ENCODE measurements at places on chromosomes 16 and 17. TPM values are rescaled to one million over a fixed set of nuclear protein-coding genes. Genes with fewer than 3 reads are reported as not detected.

MT1G gene
- total RNA-seq: 24.5 TPM

TMEM186 gene
- 20.4 TPM for total RNA-seq

TOM1L1 gene
- 0.56 TPM for total RNA-seq

ZG16 gene
- not detected for total RNA-seq

KRTAP4-6 gene
- not detected for total RNA-seq

ETV4 gene
- 7.7 TPM for total RNA-seq

HSD17B1 gene
- total RNA-seq: 0.83 TPM

CLEC10A gene
- total RNA-seq: not detected

GRCh38 chr16:12406926-12407690, 396.6 kb downstream of the CPPED1 start:
- DNase-seq: no peak

DNA sequence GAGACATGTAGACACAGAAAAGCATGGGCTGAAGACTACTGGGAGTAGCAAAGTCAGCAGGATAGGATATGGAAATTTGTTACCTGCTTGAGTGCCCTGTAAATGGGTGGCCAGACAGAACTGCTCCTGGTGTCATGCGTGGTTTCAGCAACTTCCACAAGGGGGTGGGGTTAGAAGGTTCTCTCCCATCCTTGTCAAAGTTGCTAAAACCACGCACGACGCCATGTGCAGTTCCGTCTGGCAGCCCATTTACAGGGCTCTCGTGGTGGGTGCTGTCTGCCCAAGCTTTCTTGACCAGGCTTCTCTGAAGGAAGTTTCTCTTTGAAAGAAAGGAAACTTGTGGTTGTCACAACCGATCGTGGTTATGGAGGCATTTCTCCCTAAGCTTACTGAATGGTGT, 6.9 kb upstream of the DBNDD1 start:
- DNase-seq: peak; percentile 67

GRCh38 chr17:35895636-35896587, 15.8 kb upstream of the CCL5 start:
- peak; percentile 79 for DNase-seq

DNA sequence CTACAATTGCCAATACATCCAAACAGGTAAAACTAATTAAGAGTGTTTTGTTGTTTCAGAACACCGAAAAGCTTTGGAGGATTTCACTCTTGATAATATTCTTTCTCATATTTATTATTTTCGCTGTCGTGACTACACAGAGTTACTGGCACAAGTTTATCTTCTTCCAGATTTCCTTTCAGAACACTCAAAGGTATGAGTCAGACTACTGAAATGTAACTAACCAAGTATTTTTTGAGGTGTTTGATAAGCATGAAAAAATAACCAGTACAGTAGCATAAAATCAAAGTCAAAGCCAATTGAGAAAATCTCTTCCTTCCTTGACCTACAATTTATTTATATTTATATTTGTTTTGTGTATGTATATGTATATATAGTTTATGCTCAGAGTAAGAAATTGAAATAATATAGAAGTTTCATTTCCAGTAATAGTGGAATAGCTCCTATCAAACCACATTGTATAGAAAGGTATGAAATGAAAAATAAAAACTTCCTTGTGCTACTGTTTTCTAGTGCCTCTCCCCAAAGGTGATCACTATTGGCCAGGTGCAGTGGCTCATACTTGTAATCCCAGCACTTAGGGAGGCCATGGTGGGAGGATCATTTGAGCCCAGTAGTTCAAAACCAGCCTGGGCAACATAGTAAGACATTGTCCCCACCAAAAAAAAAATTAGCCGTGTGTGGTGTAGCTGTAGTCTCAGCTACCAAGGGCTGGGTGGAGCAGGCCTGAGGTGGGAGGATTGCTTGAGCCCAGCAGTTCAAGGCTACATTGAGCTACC, 10.9 kb downstream of the RAD51C start:
- no peak for DNase-seq

- DNase-seq: peak; percentile 90
These were observed 7.1 kb upstream of the FTSJ3 start for GRCh38 chr17:63834431-63835166.

GRCh38 chr16:71628810-71629209, 2.8 kb downstream of the MARVELD3 start:
- DNase-seq: no peak

GRCh38 chr17:75771334-75772281, 6.6 kb upstream of the GALK1 start:
- DNase-seq: peak; percentile 61

GRCh38 chr17:47265983-47266541, 12.4 kb downstream of the ITGB3 start:
- no peak for DNase-seq

- DNase-seq: no peak
These were observed 163.8 kb upstream of the GSE1 start for GRCh38 chr16:85449191-85449884.

DNA sequence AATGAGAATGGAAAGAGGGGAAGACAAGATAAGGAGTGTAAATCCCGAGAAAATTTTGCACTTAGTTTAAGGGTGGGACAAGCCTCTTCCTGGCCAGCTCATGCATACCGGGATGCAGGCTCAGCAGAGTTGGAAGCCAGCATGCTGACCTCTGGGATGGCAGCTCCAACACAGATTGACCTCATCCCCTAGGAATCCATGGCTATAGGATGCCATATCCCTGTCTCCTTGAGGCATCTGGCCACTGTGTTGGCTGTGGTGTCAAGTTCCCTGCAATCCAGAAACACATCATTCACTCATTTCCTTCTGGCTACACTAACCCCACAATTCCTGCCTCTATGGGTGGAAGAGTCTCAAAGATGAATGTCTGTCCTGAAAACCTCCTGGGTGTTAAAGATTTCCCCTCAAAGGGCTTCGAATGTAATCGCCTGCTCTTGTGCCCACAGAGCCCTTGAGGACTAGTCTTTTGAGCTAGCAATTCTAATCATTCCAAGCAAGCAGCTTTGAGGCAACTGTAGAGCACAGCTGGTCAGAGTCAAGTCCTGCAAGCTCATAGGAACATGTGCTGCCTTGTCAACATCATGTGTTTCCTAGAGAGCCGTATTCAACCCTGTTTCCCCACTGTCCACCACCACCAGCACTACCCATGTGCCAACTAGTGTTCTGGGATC, 141.4 kb downstream of the PMP22 start:
- no peak for DNase-seq

- DNase-seq: no peak
These were observed 11.5 kb upstream of the IGF2BP1 start for GRCh38 chr17:48985436-48986245.

Data from activated CD4-positive, alpha-beta T cell treated with anti-CD3 and anti-CD28 coated beads, Interleukin-2, amount 10 ng/mL, durations not matched to agents 24 days and 14 days (primary cell).